Panc1 (cell line): ENCODE measurements at places on chromosomes 6 and 20. TPM values are rescaled to one million over a fixed set of nuclear protein-coding genes. Genes with fewer than 3 reads are reported as not detected.

DNA sequence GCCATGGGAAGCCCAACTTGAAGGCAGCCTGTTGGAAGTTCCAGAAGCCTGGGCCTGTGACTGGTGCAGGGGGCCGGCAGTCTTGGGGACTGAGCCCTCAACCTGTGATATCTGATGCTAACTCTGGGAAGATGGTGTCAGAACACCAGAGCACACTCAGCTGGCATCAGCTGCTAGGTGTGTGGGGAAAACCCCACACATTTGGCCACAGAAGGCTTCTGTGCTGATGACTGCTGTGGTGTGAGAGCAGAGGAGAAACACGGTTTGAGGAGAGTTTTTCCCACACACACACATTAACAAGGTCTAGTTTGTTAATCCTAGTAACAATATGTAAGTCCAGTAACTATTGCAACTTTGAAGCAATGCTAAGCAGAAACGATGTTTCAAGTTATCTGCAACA, 78.0 kb downstream of the PSMB1 start:
- H3K27ac ChIP-seq = no peak overlapping the region
- peaks cover 12% of the 10 kb centered on the region for H3K27me3 ChIP-seq
- no peaks in the 10 kb centered on the region for H3K36me3 ChIP-seq
- H3K4me3 ChIP-seq = no peak overlapping the region
- DNase-seq = no peak

- H3K4me1 ChIP-seq = peaks cover 62% of the 10 kb centered on the region
- no peak for DNase-seq
- no peaks in the 10 kb centered on the region for H3K36me3 ChIP-seq
- H3K27ac ChIP-seq = peak overlapping the region; percentile 96
- no peak overlapping the region; the same call in 1 of the 2 replicates for H3K4me3 ChIP-seq
Measured at GRCh38 chr6:37135835-37136694, 33.9 kb upstream of the PIM1 start.

DNA sequence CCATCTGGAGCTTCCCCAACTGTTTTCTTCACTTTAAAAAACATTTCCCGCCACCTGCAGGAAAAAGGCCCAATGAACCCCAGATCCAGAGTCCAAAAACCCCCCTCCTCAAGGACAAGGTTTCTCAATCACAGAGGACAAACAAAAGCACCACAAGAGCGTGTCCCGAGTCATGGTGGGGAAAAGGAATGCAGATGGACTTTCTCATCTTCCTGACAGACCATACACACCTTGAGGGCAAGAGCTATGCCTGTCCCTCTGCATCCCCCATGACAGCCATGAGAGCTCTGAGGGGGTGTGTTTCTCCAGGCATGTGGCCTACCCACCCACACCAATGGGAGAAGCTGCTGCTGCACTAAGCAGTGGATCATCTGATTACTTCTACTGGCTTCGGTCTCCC, 9.0 kb downstream of the PEX6 start:
- peaks cover 6% of the 10 kb centered on the region for H3K4me1 ChIP-seq
- no peaks in the 10 kb centered on the region for H3K27me3 ChIP-seq
- H3K4me3 ChIP-seq = no peak overlapping the region
- no peak for DNase-seq
- no peak overlapping the region for H3K27ac ChIP-seq
- H3K36me3 ChIP-seq = peaks cover 3% of the 10 kb centered on the region; the same call in 1 of the 2 replicates

GRCh38 chr20:32707691-32708581, 34.2 kb upstream of the C20orf203 start:
- no peaks in the 10 kb centered on the region for H3K27me3 ChIP-seq
- DNase-seq = no peak
- no peak overlapping the region for H3K27ac ChIP-seq
- H3K36me3 ChIP-seq = no peaks in the 10 kb centered on the region

- H3K27ac ChIP-seq = no peak overlapping the region
- no peak overlapping the region for H3K4me3 ChIP-seq
- peaks cover 3% of the 10 kb centered on the region; the same call in 1 of the 2 replicates for H3K4me1 ChIP-seq
- no peaks in the 10 kb centered on the region for H3K36me3 ChIP-seq
- DNase-seq = no peak
Measured at GRCh38 chr20:24950128-24950835, 1.2 kb downstream of the CST7 start.

- no peak for DNase-seq
- no peaks in the 10 kb centered on the region for H3K4me1 ChIP-seq
- no peaks in the 10 kb centered on the region for H3K36me3 ChIP-seq
- no peak overlapping the region for H3K4me3 ChIP-seq
- H3K27ac ChIP-seq = no peak overlapping the region
Measured at GRCh38 chr20:56552911-56553629, 20.0 kb downstream of the FAM209B start.

GRCh38 chr6:69861986-69862385, 4.4 kb upstream of the COL19A1 start:
- H3K36me3 ChIP-seq = peaks cover 2% of the 10 kb centered on the region; the same call in 1 of the 2 replicates
- DNase-seq = no peak
- H3K4me3 ChIP-seq = no peak overlapping the region
- peaks cover 11% of the 10 kb centered on the region for H3K4me1 ChIP-seq
- H3K27ac ChIP-seq = no peak overlapping the region

- H3K27ac ChIP-seq = no peak overlapping the region
- H3K4me3 ChIP-seq = no peak overlapping the region
- H3K27me3 ChIP-seq = peaks cover 2% of the 10 kb centered on the region; the same call in 1 of the 2 replicates
- H3K4me1 ChIP-seq = no peaks in the 10 kb centered on the region
- no peak for DNase-seq
- no peaks in the 10 kb centered on the region for H3K36me3 ChIP-seq
Measured at GRCh38 chr6:1118287-1118647, 193.6 kb upstream of the FOXQ1 start.

DNA sequence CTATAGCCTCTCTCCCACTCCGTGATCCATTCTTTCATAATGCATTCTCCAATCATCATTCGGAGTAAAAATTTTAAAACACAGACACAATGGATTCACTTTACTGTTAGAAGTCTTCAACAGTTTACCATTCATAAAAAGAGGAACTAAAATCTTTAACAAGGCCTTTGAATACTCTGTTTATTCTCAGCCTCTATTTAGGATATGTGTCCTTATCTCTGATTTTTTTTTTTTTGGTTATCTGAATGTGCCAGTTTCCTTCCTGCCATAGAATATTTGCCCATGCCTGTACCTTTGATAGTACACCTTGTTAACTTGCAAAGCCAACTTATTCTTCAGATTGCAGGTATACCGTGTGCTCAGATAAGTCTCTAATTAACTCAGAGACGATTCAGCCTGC, 11.1 kb downstream of the CRISP1 start:
- H3K27me3 ChIP-seq = no peaks in the 10 kb centered on the region
- no peak overlapping the region for H3K4me3 ChIP-seq

GRCh38 chr6:62615366-62616015, 329.5 kb upstream of the KHDRBS2 start:
- H3K4me1 ChIP-seq = no peaks in the 10 kb centered on the region
- no peak for DNase-seq
- H3K4me3 ChIP-seq = no peak overlapping the region
- H3K27me3 ChIP-seq = no peaks in the 10 kb centered on the region
- H3K27ac ChIP-seq = no peak overlapping the region

GRCh38 chr6:96834070-96834469, 3.2 kb downstream of the GPR63 start:
- H3K27ac ChIP-seq = no peak overlapping the region
- no peaks in the 10 kb centered on the region for H3K36me3 ChIP-seq
- peaks cover 5% of the 10 kb centered on the region; the same call in 1 of the 2 replicates for H3K4me1 ChIP-seq
- peaks cover 15% of the 10 kb centered on the region; the same call in 1 of the 2 replicates for H3K27me3 ChIP-seq
- DNase-seq = no peak

GRCh38 chr20:13425381-13426135, 204.5 kb downstream of the ISM1 start:
- DNase-seq = no peak
- H3K36me3 ChIP-seq = no peaks in the 10 kb centered on the region
- H3K4me3 ChIP-seq = no peak overlapping the region
- no peaks in the 10 kb centered on the region for H3K27me3 ChIP-seq

DNA sequence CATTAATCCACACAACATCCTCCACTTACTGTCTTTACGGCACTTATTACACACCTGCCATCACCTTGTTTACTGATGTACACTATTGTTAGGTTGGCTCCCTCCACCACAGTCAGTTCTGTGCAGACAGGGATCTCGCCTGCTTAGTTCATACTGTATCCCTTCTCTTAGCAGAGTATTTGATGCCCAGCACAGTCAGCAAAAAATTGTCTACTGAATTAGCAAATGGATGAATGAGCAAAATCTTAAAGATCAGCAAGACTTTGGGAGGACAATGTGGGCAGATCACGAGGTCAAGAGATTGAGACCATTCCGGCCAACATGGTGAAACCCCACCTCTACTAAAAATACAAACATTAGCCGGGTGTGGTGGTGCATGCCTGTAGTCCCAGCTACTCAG, 109.8 kb upstream of the ATXN1 start:
- no peaks in the 10 kb centered on the region for H3K4me1 ChIP-seq
- H3K27ac ChIP-seq = no peak overlapping the region
- no peaks in the 10 kb centered on the region; the same call in 1 of the 2 replicates for H3K27me3 ChIP-seq
- no peak for DNase-seq
- no peak overlapping the region for H3K4me3 ChIP-seq
- no peaks in the 10 kb centered on the region for H3K36me3 ChIP-seq

- DNase-seq = no peak
- no peak overlapping the region for H3K27ac ChIP-seq
- no peaks in the 10 kb centered on the region for H3K36me3 ChIP-seq
- no peaks in the 10 kb centered on the region for H3K27me3 ChIP-seq
- no peaks in the 10 kb centered on the region; the same call in 1 of the 2 replicates for H3K4me1 ChIP-seq
Measured at GRCh38 chr6:14277405-14277930, 159.9 kb downstream of the CD83 start.

- H3K27ac ChIP-seq = no peak overlapping the region
- no peaks in the 10 kb centered on the region for H3K36me3 ChIP-seq
- no peak for DNase-seq
- H3K4me3 ChIP-seq = no peak overlapping the region
- no peaks in the 10 kb centered on the region for H3K4me1 ChIP-seq
- H3K27me3 ChIP-seq = no peaks in the 10 kb centered on the region
Measured at GRCh38 chr6:1726341-1726768, 116.6 kb downstream of the FOXC1 start.

GRCh38 chr6:104483225-104483834, 376.4 kb downstream of the HACE1 start:
- no peak overlapping the region for H3K27ac ChIP-seq
- no peaks in the 10 kb centered on the region for H3K4me1 ChIP-seq
- H3K27me3 ChIP-seq = no peaks in the 10 kb centered on the region; the same call in 1 of the 2 replicates

DNA sequence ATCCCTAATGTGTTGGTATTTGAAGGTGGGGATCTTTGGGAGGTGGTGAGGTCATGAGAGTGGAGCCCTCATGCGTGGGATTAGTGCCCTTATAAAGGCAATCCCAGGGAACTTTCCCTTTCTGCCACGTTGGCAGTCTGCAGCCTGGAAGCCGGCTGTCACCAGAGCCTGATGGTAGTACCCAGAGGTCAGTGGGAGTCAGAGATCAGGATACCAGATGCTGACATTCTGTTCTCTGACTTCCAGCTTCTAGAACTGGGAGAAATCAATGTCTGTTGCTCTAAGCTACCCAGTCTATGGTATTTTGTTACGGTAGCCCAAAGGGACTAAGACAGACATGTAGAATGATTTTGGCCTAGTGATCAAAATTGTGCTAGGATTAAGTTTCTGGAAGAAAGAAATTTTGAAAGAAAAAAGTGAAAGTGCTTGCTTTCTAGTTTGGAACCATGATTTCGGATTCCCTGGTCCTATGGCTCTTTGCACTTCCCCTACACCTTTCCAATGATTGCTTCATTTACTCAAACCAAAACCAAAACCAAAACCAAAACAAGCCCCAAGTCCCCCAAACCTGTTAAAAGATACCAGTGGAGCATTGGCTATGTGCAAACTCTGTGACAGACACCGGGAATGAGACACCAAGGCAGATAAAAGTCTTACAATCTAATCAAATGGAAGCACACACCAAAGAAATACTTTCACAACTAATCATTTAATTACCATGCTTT, 173.7 kb upstream of the ZNF217 start:
- DNase-seq = no peak
- no peaks in the 10 kb centered on the region for H3K36me3 ChIP-seq
- no peaks in the 10 kb centered on the region for H3K27me3 ChIP-seq
- peaks cover 50% of the 10 kb centered on the region for H3K4me1 ChIP-seq
- H3K4me3 ChIP-seq = no peak overlapping the region
- H3K27ac ChIP-seq = peak overlapping the region; percentile 100

DNA sequence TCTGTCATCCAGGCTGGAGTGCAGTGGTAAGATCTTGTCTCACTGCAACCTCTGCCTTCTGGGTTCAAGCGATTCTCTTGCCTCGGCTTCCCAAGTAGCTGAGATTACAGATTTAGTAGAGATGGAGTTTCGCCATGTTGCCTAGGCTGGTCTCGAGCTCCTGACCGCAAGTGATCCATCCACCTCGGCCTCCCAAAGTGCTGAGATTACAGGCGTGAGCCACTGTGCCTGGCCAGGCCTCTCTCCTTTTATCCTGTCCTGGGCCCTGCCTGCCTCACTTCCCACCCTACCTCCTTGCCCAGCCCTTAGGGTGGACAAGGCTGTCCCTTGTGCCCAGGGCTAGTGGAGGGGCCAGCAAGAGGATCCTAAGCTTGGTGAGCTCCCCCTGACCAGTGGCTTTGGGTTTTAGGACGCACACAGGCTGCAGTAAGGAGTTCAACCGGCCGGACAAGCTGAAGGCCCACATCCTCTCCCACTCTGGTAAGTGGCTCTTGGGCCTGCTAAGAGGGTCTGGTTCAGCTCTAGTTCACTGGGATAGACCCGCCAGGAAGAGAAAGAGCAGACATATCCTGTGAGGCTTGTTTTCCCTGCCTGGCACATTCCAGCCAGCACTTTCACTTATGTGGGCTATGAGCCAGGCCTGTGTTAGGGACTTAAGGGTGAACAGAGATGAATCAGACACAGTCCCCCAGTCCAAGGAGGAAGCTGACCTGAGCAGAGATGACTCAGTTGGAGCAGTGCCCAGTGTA, 21.9 kb upstream of the CHMP4B start:
- H3K27me3 ChIP-seq = no peaks in the 10 kb centered on the region
- DNase-seq = peak; percentile 97
- H3K4me3 ChIP-seq = no peak overlapping the region
- H3K4me1 ChIP-seq = peaks cover 22% of the 10 kb centered on the region
- H3K27ac ChIP-seq = peak overlapping the region; percentile 78
- no peaks in the 10 kb centered on the region for H3K36me3 ChIP-seq

DNA sequence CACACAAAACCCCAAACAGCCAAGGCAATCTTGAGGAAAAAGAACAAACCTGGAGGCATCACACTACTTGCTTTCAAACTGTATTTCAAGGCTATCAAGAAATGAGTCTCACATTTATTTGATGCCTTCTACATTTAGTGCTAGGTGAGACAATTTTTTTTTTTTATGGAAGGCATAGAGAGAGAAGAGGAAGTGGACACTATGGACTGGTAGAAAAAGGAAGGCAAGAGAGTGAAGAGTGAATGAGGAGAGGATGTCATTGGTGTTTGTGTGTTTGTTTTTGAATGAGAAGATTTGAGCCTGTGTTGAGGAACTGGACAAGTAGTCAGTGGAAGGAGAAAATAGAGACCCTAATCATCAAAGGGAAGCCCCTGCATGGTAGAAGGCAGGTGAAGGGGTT, 182.0 kb upstream of the JAG1 start:
- H3K4me3 ChIP-seq = no peak overlapping the region
- no peaks in the 10 kb centered on the region for H3K36me3 ChIP-seq
- no peaks in the 10 kb centered on the region for H3K4me1 ChIP-seq
- no peaks in the 10 kb centered on the region for H3K27me3 ChIP-seq
- no peak for DNase-seq

Gene SIRPD
- not detected for total RNA-seq

Gene LY6G6C
- total RNA-seq = 0.23 TPM

Gene TFAP2C
- 2.8 TPM for total RNA-seq

Gene NHSL1
- 20.6 TPM for total RNA-seq

Gene NOTCH4
- total RNA-seq = 2.0 TPM

Gene KCNK5
- 0.77 TPM for total RNA-seq

Gene XKR7
- 6.2 TPM for total RNA-seq

Gene DEFB127
- total RNA-seq = not detected

Gene SDCBP2
- total RNA-seq = 1.8 TPM

Gene SULF2
- 1.4 TPM for total RNA-seq

Gene MROH8
- 1.8 TPM for total RNA-seq

Gene THBD
- total RNA-seq = 0.26 TPM

Gene GLP1R
- not detected for total RNA-seq

Gene VSTM2L
- 16.0 TPM for total RNA-seq
